Endothelial cell of umbilical vein (primary cell): ENCODE measurements at places on chromosomes 7 and 10. TPM values are rescaled to one million over a fixed set of nuclear protein-coding genes. Genes with fewer than 3 reads are reported as not detected.

The A1CF gene
- not detected in 2 replicates for total RNA-seq

- no peak overlapping the region for H3K4me3 ChIP-seq
- no peak for DNase-seq
- H3K27ac ChIP-seq, result no peak overlapping the region
- H3K36me3 ChIP-seq, result no peaks in the 10 kb centered on the region
These were observed 387.0 kb downstream of the GRID1 start for GRCh38 chr10:85979598-85979997.

- no peaks in the 10 kb centered on the region for H3K4me1 ChIP-seq
- no peak overlapping the region for H3K27ac ChIP-seq
- H3K4me3 ChIP-seq, result no peak overlapping the region
- no peaks in the 10 kb centered on the region for H3K27me3 ChIP-seq
- DNase-seq, result no peak
These were observed 143.8 kb downstream of the ZNF248 start for GRCh38 chr10:37713642-37714041.

The TMEM184A gene
- total RNA-seq, result not detected in 2 replicates

DNA sequence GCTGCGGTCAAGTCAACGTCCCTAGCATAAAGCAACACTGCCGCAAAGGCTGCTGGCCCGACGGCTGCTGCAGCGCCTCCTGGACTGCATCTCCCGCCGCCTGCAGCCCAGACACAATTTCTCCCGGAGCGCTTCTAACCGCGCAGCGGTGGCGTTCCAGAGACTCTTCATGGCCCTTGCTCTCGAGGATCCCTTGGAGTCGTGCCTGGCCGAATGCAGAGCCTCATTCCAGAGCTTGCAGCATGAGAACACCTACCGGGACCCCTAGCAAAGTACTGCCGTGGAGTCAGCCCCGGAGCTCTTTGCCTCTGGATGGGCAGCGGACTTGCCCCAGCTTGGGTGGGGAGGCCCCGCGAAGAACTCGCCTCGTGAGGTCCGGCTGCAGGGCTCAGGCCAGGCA, 79.7 kb upstream of the ZNF32 start:
- no peaks in the 10 kb centered on the region for H3K36me3 ChIP-seq
- H3K4me3 ChIP-seq, result no peak overlapping the region
- H3K27ac ChIP-seq, result no peak overlapping the region
- no peaks in the 10 kb centered on the region for H3K27me3 ChIP-seq

The PNLIPRP3 gene
- total RNA-seq, result not detected in 2 replicates

The TYW1B gene
- total RNA-seq, result 2.7 and 5.0 TPM in 2 replicates

The ADAM12 gene
- total RNA-seq, result 0.33 and 0.37 TPM in 2 replicates

The TMEM72 gene
- total RNA-seq, result not detected in 2 replicates

The FEZF1 gene
- total RNA-seq, result not detected in 2 replicates

DNA sequence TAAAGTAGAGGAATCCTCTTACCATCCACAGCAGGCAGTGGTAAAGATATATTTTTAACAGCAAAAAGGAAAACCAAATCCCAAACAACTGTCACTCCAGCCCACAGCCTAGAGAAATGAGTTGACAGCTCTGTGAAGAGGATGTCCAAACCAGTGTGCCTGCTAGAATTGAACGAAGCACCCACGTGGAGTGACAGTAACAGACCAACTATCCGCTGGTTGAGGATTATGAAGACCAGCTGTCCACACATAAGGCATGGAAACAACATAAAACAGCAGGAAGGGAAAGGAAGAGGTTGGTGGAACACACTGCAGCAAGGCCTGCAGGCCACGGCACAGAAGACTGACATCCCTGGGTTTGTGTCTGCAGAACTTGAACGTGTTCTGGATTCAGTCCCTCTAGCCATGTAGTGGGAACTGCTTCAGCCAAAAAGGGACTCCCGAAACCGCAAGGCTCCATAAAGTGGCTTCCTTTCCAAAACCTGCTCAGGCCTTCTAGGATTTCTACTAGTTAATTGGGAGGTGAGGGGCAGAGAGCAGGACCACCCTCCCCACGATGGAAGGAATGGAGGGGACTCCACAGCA, 324.4 kb downstream of the BICC1 start:
- H3K4me1 ChIP-seq, result no peaks in the 10 kb centered on the region
- H3K27me3 ChIP-seq, result no peaks in the 10 kb centered on the region
- DNase-seq, result no peak
- H3K36me3 ChIP-seq, result no peaks in the 10 kb centered on the region

The AQP1 gene
- 11.6 and 15.9 TPM in 2 replicates for total RNA-seq

The LRRC61 gene
- 0.39 TPM in 1 of 2 replicates, not detected in the other for total RNA-seq

GRCh38 chr7:34603711-34604444, 54.1 kb upstream of the NPSR1 start:
- no peaks in the 10 kb centered on the region for H3K36me3 ChIP-seq
- no peak for DNase-seq
- no peaks in the 10 kb centered on the region for H3K4me1 ChIP-seq
- H3K27me3 ChIP-seq, result no peaks in the 10 kb centered on the region
- no peak overlapping the region for H3K27ac ChIP-seq
- H3K4me3 ChIP-seq, result no peak overlapping the region

GRCh38 chr7:145382762-145383161, 546.9 kb upstream of the TPK1 start:
- no peak overlapping the region for H3K4me3 ChIP-seq
- H3K27ac ChIP-seq, result no peak overlapping the region
- no peaks in the 10 kb centered on the region for H3K27me3 ChIP-seq
- H3K36me3 ChIP-seq, result no peaks in the 10 kb centered on the region
- DNase-seq, result no peak

DNA sequence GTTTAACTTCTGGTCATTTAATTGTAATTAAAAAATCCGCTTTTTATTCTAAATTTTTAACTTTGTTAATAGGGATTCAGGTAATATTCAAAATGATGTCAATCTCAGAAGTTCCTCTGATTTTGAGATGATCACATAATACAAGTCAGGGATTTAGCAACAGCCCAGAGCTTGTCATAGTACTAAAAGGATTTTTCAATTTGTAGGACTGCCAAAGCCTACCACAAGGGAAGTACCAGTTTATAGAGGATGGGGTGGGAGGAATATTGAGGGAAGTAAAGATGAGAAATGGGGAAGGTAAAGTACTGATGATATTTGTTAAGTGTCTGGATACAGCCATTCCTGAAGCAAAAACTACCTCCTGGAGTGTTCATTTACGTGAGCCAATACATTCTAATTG, 278.2 kb upstream of the TEX47 start:
- no peaks in the 10 kb centered on the region for H3K4me1 ChIP-seq
- no peak for DNase-seq
- no peaks in the 10 kb centered on the region for H3K27me3 ChIP-seq
- H3K4me3 ChIP-seq, result no peak overlapping the region
- no peak overlapping the region for H3K27ac ChIP-seq

DNA sequence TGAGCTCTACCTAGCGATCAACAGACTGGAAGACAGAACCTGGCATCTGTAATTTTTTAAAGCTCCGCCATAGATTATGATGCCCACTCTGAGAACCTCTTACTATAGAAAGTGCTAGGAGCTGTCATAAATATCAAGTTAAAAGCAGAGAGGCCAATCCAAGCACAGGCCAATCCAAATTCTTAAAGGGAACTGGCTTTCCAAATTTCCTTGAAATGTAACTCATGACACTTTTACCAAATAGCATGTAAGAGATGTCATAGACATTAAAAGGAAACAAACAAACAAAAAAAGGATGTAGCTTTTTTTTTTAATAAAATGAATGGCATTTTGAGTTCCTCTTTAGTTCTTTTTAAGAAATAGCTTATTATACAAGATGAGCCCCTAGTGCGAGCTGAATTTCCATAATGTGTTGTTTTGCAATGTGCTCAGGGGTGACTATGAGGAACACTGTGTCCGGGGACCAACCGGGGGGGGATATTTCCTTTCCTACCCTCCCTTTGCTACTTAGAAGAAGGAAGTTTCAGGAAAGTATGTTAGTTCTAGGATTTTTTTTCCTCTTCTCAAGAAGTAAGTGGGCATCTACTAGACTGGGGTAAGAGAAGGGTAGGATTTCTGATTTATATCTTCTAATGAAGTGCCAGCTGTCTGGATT, 23.7 kb upstream of the MRC1 start:
- H3K27me3 ChIP-seq, result no peaks in the 10 kb centered on the region
- H3K36me3 ChIP-seq, result no peaks in the 10 kb centered on the region
- no peak overlapping the region for H3K4me3 ChIP-seq

DNA sequence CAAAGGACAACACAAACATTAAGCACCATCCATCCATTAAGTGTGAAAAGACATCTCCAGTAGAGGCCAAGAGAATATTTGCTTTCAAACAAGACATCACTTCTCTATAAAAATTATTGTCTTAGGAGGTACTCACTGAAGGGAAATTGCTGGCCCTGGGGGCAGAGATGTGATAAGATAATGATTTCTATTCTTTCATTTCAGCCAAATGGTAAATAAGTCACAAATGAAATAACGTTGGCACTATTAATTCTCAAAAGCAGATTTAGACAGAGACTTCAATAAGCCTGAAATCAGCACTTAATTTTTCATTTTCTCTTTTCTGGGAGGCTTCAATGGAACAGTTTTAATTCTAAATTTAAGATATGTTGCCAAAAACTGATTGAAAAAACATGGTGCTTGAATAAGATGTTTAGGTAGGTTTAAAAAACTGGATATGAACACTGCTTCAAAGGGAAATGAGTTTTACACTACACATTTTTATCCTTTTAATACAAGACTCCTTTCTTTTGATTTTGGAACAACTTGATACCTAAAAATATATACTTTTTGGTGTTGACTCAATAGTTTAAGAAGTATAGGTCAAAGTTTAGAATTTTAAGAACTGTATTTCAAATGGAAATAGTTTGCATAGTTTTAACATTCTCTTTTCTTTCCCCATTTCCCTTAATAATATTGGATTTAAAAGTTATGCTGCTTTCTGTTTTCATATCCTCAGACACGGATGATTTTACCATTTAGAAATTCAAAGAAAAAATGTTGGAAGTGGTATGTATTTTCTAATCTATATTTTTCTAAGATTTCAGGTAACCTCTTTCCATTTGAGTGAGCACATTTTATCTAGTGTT, 204.0 kb downstream of the AHR start:
- H3K36me3 ChIP-seq, result no peaks in the 10 kb centered on the region
- no peak overlapping the region for H3K27ac ChIP-seq
- H3K4me3 ChIP-seq, result no peak overlapping the region
- H3K27me3 ChIP-seq, result no peaks in the 10 kb centered on the region
- no peak for DNase-seq
- no peaks in the 10 kb centered on the region for H3K4me1 ChIP-seq

The CDH23 gene
- not detected in 2 replicates for total RNA-seq

DNA sequence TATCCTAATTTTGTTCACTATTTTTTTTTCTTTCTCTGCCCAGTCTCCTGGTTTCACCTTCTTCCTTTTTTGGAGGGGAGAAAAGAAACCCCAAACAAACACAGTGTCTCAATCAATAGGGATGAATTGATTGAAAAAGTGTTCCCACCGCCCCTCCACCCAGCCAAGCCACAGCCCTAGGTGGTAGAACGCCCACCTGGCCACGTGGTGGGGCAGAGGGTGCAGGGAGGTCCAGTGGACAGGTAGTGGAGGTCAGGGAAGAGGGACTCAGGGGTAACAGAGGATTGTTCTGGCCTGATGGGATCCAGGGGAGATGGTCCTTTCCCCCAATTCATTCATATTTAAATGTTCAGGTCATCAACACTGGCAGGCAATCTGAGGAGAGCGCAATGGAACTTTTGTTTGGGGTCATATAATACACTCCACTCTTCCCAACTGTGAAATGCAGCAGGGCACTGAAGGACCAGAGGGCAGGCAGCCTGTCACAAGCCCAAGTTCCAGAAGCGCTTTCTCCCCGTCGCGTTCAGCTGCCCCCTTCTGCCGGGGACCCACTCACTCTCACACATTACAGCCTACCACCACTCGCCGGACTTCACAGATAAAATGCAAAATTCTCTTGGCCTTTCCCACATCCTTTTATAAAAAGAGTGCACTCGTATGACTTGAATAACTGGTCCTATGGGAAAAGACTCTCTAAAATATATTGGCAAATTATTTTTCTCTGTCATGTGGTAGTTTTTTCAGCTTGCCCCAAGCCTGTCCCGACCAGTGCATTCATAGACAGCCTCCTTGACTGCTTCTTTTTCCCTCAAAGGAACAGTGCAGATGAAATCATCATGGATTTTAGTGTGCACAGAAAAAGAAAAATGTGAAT, 1.6 kb downstream of the INHBA start:
- H3K36me3 ChIP-seq, result no peaks in the 10 kb centered on the region
- no peaks in the 10 kb centered on the region for H3K27me3 ChIP-seq
- peak overlapping the region; percentile 61 for H3K27ac ChIP-seq
- no peak for DNase-seq
- H3K4me1 ChIP-seq, result peaks cover 42% of the 10 kb centered on the region

The IDI2 gene
- not detected in 2 replicates for total RNA-seq

The TEX47 gene
- not detected in 2 replicates for total RNA-seq

DNA sequence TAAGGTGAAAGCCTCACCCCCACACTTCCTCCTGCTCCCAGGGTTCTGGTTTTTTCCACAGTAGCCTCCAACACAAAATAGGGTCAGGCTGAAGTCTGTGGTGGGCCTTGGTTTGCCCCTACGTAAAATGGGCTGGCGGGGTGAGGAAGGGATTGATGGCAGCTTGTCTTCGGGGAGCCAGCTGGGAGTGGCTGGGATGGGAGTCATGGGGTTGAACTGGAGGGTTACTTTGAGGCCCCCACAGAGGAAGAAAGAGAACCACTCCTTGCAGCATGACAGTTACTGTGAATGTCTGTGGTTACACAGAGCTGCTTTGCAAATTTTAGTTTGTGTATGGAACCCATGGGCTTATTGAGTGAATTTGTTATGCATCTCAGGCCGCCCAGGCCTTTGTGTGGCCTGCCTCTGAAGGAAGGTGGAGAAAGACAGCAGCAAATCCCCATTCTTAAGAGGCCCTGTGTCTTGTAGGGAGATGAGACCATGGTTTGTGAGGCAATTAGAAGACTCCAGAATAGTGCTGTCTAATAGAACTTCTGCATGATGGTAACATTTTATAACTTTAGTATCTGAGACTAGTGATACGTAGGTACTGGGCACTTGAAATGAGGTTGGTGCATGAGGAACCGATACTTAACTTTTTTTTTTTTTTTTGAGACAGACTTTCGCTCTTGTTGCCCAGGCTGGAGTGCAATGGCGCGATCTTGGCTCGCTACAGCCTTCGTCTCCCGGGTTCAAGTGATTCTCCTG, 8.1 kb downstream of the TRIM8 start:
- peaks cover 11% of the 10 kb centered on the region for H3K36me3 ChIP-seq
- no peak overlapping the region for H3K4me3 ChIP-seq
- no peaks in the 10 kb centered on the region for H3K27me3 ChIP-seq
- no peak for DNase-seq
- H3K27ac ChIP-seq, result no peak overlapping the region

DNA sequence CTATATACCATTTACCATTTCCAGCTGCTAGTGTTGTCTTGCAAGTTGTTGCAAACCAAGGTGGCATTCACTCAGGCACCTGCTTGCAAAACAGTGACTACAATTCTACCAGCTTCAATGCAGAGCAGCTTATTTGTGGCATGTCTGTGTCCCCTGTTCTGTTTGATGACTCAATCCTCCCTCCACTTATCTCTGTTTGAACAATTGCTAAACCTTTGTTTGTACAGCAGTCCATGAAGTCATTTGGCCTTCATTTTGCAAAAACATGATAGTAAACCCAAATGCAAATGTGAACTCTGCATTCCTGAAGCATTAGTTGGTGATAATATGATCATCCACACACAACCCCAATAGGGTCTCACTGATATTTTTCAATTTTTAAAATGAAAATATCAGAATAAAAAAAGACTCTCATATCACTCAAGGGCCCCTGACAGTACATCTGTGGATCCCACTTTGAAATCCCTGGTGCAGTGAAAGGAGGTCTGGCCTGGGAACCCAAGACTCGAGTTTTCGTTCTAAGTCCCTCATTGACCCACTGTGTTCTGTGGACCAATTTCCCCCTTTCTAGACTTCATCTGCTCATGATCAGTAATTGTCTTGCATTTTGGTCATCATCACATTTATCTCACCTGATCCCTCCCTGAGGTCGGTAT, 425.4 kb downstream of the RPS24 start:
- H3K27me3 ChIP-seq, result no peaks in the 10 kb centered on the region
- no peak overlapping the region for H3K4me3 ChIP-seq
- peaks cover 43% of the 10 kb centered on the region for H3K4me1 ChIP-seq

The C1QL3 gene
- not detected in 2 replicates for total RNA-seq

The MRLN gene
- total RNA-seq, result not detected in 2 replicates
